Skin of body (tissue), 3 donors: ENCODE measurements at places on chromosomes 5 and 9. TPM values are rescaled to one million over a fixed set of nuclear protein-coding genes. Genes with fewer than 3 reads are reported as not detected.

GRCh38 chr5:138954257-138955012 is 79.3 kb upstream of the LRRTM2 start:
- DNase-seq: no peak

- DNase-seq: no peak
These were observed 411.2 kb upstream of the IRX4 start for GRCh38 chr5:2293906-2294305.

The RASEF gene
- total RNA-seq: 4.9 TPM

DNA sequence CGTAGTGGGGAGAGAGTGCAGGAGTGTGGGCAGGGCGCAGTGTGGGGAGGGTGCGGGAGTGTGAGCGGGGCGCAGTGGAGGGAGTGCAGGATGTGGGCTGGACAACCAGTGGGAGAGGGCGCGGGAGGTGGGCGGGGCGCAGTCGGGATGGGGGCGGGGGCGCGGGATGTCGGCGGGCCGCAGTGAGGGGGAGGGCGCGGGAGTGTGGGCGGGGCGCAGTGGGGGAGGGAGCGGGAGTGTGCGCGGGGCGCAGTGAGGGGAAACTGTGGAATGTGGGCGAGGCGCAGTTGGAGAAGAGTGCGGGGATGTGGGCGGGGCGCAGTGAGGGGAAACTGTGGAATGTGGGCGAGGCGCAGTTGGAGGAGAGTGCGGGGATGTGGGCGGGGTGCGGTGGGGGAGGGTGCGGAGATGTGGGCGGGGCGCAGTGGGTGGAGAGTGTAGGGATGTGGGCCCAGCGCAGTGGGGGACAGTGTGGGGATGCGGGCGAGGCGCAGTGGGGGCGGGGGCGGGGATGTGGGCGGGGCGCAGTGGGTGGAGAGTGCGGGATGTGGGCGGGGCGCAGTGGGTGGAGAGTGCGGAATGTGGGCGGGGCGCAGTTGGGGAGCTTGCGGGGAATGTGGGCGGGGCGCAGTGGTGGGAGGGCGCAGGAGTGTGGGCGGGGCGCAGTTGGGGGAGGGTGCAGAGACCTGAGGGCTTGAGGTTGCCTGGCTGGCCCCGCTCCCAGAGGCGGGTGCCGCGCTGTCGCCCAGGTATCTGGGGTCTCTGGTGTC is at the start of gene NXNL2:
NXNL2 (plus strand) TSS at position 723 of the 770 bp plus-strand sequence. CDS start 257 bp downstream, outside the sequence.
- DNase-seq: peak; percentile 74

The UGT3A1 gene
- 2.5 TPM for total RNA-seq

DNA sequence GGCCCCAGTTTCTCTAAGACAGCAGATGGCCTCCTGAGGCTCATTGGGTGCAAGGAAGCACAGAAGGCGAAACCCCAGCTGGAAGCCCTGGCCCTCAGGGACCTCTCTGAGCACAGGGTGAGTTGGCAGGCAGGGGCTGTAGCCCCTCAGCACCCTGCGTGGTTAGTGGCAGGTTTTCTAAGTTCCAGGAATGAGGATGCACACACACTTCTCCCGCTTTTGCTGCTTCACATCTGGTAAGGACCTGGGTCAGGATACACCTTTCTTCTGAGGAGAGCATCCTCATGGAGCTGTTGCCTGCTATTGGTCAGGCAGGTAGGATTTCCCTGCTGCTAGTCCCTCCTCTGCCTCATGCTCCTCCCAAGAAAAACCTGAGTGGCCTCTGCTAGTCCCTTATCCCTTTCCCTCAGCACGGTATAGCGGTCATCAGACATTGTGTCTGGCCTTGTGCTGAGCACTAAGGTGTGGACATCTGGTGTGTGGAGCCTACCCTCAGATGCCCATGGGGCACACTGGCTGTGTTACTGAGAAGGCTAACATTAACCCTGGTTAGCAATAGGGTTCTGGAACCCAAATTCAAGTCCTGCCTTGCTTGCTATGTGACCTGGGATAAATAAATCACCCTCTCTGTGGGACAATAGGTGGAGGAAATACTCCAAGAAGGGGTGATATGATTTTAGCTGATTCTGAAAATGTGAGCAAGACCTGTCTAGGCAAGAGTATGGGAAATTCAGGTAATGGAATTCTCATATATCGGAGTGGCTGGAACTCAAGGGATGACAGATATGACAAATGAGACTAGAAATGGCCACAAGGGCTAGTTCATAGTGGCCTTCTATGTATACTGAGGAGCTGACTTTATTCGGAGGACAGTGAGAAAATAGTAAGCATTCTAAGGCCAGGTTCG is 1.6 kb downstream of the SLC22A4 start:
- no peak for DNase-seq

The NMUR2 gene
- total RNA-seq: 0.10 TPM

DNA sequence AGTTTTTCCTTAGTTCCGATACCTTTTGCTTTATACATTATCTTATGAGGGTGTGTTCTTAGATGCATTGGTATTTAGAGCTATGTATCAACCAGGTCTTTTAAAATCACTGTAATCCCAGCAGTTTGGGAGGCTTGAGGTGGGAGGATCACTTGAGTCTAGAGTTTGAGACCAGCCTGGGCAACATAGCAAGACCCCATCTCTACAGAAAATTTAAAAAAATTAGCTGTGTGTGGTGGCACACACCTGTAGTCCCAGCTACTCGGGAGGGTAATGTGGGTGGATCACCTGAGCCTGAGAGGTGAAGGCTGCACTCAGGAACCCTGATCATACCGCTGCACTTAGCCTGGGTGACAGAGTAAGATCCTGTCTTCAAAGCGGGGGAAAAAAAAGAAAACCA is 15.1 kb downstream of the SPIN1 start:
- no peak for DNase-seq

GRCh38 chr5:41747301-41747700 is 122.9 kb downstream of the OXCT1 start:
- no peak for DNase-seq

DNA sequence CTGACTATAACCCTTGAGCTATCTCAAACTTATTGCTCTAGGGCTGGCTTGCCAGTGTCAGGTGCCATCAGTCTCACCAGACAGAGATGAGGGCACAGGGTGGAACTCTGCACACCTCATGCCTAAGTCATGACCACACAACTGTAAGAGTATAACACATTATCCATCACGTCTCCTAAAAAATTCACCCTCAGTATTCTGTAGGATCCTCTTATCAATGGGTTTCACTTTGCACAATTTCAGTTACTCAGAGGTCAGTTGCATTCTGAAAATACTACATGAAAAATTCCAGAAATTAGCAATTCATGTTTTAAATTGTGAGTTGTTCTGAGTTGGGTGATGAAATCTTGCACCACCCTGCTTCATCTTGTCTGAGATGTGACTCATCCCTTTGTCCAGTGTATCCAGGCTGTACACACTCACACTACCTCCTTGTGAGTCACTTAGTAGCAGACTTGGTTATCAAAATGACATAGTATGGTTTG is 690.9 kb upstream of the CDH18 start:
- no peak for DNase-seq

The LCNL1 gene
- total RNA-seq: 0.20 TPM
